ENCODE measurements at places on chromosomes 16 and 17.

- no peak for DNase-seq
Measured at GRCh38 chr16:21986692-21987246, 14.1 kb downstream of the PDZD9 start.

DNA sequence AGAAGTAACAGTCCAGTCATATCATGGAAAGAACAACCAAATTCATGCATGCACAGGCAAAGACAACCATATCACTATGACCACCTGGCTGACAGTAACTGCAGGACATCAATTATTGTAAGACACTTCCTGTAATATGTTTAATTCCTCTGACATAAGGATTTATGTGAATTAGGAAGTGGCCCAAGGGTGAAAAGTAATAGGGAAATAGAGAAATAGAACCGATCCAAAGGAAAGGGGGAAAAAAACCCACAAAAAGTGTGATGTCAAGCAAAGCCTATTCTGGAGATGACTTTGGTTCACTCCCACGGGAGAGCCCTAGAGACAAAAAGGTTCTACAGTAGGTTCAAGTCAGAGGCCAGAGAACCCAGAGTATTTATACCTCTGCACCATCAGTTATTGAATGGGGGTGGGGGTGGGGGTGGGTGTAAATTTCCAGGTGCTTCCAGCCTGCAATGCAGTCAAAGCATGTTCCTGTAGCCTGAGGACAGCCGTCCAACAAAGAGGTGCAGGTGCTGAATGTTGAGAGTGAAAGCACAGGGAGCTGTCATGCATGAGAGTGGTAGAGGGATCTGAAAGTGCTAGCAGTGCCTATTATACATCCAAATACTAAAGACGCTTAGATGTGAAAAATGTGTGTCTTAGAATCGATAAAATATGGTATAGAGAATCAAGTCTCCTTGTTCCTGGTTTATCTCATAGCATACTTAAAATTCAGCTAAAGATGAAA lies 95.6 kb upstream of the HLF start:
- no peak for DNase-seq

DNA sequence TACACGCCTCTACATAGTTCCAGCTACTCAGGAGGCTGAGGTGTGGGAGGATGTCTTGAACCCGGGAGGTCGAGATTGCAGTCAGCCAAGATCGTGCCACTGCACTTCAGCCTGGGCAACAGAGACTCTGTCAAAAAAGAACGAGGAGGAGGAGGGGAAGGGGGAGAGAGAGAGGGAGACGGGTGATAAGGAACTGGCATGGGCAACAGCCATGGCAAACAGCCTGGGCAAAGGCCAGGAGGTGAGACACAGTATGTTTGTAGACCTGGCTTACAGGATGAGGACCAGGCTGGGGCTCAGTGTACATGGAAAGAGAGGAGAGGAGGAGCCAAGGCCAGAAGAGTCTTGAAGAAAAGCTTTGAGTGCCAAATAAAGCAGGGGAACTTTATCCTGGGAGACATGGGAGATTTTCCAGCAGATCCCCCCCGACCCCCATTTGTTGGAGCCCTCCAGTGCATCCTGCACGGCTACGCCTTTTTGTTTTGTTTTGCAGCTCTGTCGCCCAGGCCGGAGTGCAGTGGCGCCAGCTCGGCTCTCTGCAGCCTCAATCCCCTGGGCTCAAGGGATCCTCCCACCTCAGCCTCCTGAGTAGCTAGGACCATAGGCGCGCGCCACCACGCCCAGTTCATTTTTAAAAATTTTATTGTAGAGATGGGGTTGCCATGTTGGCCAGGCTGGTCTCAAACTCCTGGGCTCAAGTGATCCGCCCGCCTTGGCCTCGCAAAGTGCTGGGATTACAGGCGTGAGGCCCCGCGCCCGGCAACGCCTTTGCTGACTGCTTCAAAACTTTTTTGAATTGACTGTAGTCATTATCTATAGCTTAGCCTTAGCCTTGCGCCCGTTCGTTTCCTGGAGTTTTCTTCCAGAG lies 1.3 kb upstream of the ALKBH5 start:
- no peak for DNase-seq

DNA sequence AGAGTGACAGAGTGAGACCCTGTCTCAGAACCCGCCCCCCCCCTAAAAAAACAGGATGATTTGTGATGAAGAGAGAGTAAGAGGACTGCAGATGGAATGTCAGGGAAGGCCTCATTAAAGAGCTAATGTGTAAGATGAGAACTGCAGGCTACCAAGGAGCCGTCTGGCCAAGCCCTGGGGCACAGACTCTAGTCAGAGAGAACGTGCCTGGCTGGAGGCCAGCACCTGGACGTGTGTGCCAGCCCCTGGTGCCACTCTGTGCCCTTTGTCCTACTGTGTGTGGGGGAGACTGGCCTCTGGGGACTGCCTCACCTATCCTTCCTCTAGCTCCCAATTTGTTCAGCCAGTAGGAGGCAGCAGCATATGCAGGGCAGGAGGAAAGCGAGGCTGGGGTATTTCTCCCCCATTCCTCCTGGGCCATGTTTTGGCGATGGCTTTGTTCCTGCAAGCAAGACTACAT lies 37.1 kb downstream of the KNOP1 start:
- no peak for DNase-seq

DNA sequence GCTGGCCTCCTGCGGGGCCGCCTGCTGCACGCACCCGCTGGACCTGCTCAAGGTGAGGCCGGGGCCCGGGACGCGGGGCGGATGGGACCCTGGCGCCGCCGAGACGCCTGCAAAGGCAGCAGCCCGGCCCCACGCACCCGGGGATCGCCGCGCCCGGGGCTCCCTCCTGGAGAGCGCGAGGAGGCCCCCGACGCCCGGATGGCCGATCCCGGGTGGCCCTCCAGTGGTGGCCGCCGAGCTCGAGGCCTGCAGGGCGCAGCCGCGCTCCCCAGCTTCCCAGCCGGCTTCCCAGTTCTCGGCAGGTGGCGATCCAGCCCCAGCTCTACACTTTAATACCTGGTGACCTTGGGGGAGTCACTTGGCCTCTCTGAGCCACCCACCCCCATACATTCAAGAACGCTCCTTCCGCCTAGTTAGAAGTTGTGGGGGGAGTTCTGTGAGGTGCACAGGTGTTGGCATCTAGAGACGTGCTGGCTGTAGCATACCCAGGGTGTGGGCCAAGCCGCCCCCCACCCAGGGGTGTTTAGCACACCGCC lies 452 bp downstream of the SLC25A10 start:
- DNase-seq: no peak

GRCh38 chr17:64269687-64270649 lies 6.9 kb upstream of the TEX2 start:
- DNase-seq: no peak
